ENCODE measurements at places on chromosomes 13 and 19.

DNA sequence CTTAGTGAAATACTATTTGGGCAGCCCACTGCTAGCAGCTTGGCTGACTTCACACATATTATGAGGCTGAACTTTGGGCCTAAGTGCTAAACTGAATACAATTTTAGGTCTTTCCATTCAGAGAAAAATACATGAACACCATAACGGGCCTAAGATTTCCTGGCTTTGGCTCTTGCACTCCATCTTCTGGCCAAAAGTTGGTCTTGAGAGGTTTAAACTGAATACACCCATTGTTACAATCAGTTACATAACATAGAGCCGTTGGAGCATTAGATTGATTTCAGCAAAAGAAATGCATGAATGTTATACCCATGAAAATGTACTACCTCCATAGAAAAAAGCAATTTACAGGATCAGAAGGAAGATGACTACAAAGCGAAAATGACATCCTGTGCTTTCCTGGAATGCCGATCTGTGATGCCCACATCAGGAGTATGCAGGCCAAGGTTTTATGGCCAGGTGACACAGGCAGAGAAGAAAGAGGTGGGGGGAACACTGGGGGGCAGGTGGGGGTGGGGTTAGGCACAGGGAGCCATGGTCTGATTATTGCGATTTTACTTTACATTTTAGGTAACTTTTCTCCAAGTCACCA is 11.1 kb upstream of the SHISA2 start:
- no peak for DNase-seq

GRCh38 chr19:42092350-42092749 is 16.4 kb downstream of the ZNF574 start:
- no peak for DNase-seq

DNA sequence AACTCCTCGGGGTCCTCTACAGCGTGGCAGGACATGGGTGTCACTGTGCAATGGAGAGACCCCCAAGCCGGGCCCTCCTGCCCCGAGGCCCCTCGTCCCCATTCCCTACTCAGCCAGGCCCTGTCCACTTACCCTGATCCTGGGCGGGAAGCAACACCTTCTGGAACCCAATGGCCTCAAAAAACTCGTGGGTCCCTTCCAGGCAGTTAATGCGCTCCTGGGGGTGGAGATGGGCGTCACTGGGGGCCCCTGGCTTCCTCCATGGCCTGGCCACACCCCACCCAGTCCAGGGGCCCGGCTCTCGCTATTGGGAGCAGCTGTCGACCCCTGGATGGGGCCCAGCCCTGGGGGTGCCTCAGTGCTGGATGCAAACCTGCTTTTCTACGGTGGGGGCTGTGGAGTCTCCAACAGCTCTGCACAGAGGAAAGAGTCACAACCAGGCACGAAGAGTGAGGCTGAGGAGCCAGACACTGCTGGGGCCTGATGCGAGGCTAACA is 10.8 kb downstream of the UBXN6 start:
- peak; percentile 61 for DNase-seq

- DNase-seq: peak; percentile 96
Observed at GRCh38 chr19:13839130-13839937, 37.6 kb upstream of the NANOS3 start.

DNA sequence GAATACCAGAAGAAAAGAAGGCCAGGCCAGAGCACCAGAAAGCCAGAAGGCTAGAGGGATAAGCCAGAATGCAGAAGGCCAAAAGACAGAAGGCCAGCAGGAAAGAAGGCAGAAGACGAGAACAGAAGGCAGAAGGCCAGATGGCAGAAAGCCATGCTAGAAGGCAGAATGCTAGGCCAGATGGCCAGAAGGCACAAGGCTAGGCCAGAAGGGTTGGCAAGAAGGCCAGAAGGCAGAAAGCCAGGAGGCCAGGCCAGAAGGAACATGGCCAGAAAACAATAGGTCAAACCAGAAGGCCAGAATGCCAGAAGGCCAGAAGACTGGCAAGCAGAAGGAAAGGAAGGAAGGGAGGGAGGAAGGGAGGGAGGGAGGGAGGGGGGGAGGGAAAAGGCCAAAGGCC is 188.8 kb downstream of the TUBA3C start:
- DNase-seq: no peak

DNA sequence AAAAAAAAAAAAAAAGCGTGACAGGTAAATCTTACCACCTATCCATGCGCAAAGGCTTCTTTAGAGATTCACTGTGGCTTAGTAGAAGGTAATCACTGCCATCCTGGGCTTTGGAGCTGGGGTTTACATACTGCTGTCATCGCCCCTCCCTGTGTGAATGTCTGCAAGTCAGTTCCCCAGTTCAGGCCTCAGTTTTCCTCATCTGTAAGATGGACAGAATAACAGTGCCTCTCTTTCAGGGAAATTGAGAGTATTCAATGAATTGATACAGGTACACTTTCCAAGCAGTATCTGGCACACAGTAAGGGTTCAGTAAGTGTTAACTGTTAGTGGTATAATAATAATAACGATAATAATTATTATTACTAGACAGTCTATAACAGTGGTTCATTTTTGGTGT is 2.2 kb downstream of the RELB start:
- DNase-seq: no peak

- peak; percentile 49 for DNase-seq
Observed at GRCh38 chr13:30618186-30618929, 638 bp downstream of the USPL1 start.

DNA sequence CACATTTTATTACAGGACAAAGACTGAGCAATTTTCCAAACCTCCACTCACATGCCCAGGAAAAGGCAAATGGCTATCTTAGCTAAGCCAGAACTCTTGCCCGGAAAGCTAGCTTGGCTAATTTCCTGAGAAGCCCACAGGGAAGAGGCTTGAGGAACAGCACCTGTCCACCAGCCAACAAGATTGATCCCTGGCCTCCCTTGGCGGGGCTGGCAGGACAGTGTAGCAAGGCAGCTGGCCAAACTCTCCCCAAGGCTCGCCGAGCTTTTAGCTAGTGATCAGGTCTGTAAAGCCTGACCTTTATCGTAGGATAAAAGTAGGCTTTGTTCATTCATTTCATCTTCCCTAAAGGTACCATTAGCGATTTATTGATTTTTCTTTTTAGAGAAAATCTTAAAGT is 101.4 kb downstream of the UQCRFS1 start:
- no peak for DNase-seq

DNA sequence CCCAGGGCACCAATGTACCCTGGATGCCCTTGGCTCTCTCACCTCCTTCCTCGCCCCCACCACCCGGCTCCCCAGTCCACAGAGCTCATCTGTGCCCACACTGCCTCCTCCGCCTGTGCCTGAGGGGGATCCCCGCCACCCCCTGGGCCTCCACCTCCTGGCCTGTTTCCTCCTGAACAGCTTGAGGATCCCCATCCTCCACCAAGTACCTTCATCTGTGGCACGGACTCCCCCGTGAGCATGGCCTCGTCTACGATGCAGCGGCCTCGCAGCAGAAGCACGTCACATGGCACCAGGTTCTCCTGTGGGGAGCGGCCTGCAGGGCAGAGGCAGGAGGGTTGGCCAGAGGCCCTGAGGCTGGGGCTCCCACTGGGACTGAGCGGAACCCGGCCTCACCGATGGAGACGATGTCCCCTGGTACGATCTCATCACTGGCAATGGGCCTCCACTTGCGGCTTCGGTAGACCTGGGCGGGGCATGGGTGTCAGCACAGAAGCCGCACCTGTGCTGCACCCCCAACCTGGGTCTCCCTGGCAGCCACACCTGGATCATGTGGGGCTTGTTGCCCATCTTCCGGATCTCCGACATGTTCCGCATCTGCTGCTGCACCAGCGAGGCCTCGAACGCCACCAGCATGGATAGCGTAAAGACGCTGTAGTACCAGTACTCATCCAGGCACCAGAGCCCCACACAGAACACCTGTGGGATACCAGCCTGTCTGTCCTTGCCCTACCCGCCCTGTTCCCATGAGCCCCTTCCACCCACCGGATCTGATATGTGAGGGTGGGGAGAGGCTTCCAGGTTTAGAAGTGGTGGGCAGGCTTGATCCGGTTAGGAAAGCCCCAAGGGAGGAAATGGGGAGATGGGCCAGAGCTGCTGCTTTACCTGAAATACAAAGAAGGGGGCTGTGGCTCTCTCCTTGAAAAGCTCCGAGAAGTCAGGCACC is 6.8 kb downstream of the ATP13A1 start:
- peak; percentile 42 for DNase-seq

DNA sequence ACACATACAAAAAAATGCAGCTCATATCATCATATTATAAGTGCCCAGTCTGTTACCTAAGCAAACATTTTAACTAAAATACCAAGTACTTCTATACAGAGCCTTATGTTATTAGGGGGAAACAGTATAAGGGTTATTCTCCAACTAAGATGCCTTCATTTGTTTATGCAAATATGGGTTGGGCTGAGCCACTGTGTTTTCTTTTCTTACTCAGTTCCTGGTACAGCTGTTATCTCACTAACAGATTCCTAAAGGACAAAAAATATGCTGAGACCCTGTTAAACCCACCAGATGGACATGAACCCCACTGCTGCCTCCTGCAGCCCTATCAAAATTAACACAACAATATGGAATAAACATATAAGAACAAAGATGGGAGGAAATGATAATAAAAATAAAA is 34.5 kb upstream of the SMAD9 start:
- DNase-seq: no peak

- no peak for DNase-seq
Observed at GRCh38 chr13:46137627-46138317, 32.9 kb upstream of the CPB2 start.

GRCh38 chr19:16298334-16298733 is 26.3 kb upstream of the KLF2 start:
- no peak for DNase-seq

DNA sequence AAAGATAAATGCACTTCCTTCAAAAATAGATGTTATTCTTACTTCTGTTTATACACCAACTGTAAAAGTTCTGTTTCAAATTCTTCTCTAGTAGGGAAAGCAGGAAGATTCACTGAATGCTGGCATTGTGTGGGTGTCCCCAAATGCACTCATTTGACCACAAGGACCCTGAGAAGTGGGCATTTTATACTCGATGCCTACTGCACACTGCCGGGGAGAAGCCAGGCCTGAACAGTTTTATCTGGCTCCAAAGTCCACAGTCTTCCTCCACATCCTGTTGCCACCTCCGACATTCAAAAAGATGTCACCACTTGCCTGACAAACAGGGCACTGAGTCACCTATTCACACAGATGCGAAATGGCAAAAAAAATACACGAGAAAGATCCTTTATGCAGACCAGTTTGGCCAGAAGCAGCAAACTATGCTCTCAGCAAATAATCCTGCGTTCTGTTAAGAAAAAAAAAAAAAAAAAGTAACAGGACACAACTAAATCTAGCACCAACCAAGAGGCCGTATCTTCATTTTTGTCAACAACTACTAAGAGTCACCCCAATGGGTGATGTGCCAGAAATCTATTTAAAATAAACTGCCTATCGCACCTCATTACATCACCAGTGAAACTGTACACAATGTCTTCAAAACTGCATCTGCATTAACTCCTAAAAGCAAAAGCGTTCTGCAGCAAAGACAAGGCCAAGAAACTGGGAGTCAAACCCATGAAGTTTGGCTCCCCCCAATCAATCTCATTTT is 6.2 kb downstream of the ZC3H4 start:
- DNase-seq: no peak

GRCh38 chr19:1068009-1069001 is 1.3 kb downstream of the ARHGAP45 start:
- DNase-seq: peak; percentile 83

DNA sequence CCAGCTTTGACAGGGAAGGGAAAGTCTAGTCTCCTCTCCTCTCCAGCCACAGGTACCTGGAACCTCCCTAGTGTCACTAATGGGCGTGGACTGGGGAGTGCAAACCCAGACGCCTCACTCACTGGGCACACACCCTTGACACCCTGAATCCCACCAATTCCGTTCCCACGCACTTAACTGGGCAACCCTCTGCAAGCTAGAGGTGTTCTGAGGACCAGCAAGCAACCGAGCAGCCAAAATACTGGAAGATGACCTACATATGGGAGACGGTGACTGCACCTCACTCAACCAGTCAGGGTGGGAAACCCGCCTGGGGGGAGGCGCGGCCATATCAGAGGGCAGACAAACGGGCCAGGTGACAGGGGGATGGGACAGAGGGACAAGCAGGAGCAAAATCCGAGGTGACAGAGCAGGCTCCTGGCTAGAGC is 991 bp downstream of the ABHD17A start:
- DNase-seq: no peak

DNA sequence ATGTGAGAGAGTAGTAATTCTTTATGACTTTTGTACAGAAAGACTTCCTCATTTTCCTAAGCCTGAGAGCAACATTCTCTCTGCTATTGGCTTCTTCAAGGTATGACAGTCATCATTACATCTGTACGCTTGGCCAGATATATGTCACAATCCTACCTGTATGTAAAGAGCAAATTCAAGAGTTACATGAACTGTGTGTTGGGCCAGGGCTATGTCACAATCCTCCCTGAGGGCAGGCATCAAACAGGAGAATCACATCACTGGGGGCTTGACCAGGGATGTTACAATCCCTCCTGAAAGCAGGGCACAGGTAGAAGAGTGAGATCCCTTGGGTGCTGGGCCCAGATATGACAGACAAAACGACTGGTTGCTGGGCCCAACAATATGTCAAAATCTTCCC is 9.8 kb upstream of the ZNF724 start:
- no peak for DNase-seq

- no peak for DNase-seq
Observed at GRCh38 chr13:73106513-73107178, 47.8 kb downstream of the KLF5 start.

DNA sequence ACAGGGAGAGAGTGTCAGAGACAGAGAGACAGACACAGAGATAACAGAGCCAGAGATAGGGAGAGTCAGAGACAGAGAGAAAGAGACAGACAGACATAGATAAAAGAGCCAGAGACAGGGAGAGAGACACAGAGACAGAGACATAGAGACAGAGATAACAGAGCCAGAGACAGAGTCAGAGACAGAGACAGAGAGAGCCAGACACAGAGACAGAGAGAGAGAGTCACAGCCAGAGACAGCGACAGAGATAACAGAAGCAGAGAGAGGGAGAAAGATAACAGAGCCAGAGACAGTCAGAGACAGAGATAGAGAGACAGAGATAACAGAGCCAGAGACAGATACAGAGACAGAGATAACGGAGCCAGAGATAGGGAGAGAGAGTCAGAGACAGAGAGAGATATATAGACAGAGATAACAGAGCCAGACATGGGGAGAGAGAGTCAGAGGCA is 865 bp upstream of the TNFSF9 start:
- no peak for DNase-seq

DNA sequence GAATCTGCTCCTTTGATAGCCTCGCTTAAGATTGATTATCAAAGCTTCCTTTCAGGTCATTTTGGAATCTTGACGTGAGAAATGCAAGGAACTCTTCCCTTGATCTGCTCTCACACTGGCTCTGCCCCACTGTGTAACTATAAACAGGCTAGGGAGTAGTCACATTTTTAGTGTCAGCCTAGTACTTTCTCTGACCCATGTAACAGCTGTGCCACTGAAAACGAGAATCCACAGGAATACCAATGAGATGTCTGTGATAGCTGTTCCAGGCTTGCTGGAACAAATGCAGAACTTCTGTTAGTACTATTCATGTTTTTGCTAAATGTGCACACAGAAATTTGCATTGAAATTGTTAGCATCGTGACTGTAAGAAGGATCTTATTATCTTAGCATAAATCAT is 221.3 kb downstream of the MYO16 start:
- no peak for DNase-seq

Data from right cardiac atrium (tissue), 5 donors.